ENCODE measurements at places on chromosomes 1 and 21.
A peak's percentile ranks its signal among the peaks of the same experiment; 100 is the strongest.

DNA sequence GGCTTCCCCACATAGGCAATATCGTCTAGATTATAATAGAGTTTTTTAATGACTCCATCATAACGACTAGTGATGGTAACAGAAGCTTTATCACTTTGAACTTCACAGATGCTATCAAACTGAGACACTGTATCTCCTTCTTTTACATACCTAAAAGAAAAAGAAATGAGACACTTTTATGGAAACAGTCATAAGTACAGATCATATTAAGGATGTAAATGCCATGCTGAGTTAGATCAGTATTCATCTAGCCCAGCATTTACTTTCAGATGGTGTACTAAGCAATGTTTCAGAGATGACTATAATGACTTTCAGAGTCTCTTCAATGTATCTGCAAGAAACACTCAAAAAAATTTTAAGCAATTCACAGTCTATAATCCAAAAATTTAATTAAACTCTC is 18.9 kb downstream of the DBT start:
- H3K4me1 ChIP-seq, result no peaks in the 10 kb centered on the region
- H3K4me3 ChIP-seq, result no peak overlapping the region
- H3K27me3 ChIP-seq, result no peaks in the 10 kb centered on the region
- H3K36me3 ChIP-seq, result peaks cover 7% of the 10 kb centered on the region
- DNase-seq, result no peak
- H3K27ac ChIP-seq, result no peak overlapping the region

- DNase-seq, result no peak
- H3K36me3 ChIP-seq, result no peaks in the 10 kb centered on the region
- H3K27ac ChIP-seq, result no peak overlapping the region
- H3K27me3 ChIP-seq, result no peaks in the 10 kb centered on the region
These were observed 55.3 kb downstream of the ARHGEF16 start for GRCh38 chr1:3509721-3510120.

DNA sequence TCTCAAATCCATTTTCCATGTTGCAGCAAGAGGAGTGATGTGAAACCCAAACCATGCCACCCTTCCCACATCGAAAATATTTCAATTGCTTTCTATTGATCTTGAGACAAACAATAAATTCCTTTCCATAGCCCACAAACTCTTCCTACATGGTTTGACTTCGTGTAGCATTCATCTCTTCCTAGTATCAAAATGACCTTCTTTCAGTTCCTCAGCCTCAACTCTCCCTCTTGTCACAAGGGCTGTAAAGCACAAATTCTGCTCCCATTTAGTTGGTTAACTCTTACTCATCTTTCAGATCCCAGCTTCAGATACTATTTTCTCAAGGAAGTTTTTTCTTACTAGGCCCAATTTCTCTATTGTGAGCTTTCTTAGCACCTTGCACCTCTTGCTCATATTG is 99.0 kb downstream of the ZNF281 start:
- no peaks in the 10 kb centered on the region for H3K27me3 ChIP-seq
- no peak for DNase-seq
- no peak overlapping the region for H3K27ac ChIP-seq

GRCh38 chr1:93841771-93842170 is 37.2 kb downstream of the DNTTIP2 start:
- peaks cover 10% of the 10 kb centered on the region for H3K4me1 ChIP-seq
- H3K27ac ChIP-seq, result no peak overlapping the region
- no peak for DNase-seq
- H3K4me3 ChIP-seq, result no peak overlapping the region

DNA sequence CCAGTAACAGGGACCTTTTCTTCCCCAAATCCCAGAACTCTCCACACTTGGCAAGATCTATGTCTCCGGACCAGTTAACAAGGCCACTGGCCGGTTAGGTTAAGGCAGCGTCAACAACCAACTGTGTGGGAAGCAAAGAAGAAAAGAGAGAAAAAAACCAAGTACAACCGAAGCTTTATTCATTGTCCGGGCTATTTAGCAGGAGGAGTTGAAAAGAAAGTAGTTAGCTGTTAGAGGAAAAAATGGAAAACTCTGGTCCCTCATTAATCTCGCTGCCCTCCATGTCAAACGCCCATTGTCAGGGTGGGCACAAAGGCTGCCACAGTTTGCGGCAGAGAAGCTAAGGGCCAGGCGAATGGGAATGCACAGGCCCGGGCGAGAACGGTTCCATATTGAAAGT is 49.3 kb upstream of the GRIK3 start:
- H3K4me3 ChIP-seq, result no peak overlapping the region
- peak; percentile 23 for DNase-seq
- no peaks in the 10 kb centered on the region for H3K4me1 ChIP-seq
- no peaks in the 10 kb centered on the region for H3K36me3 ChIP-seq

DNA sequence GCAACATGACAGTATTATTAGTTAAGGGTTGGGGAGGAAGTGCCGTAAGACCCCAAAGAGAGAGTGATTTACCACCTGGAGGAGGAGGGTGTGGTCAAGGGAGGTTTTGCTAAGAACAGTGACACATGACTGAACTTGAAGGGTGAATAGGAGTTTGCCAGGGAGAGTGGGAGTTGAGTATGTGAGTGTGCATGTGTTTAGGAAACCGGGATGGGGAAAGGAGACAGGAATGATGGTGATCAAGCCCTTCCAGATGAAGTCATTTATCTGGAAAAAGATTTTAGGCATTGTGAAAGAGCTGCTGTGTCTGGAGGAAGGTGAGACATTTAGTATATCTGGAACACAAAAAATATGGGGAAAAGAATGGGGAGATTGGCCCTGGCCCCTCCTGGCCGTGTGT is 28.1 kb upstream of the IL10 start:
- H3K27ac ChIP-seq, result no peak overlapping the region
- H3K4me1 ChIP-seq, result no peaks in the 10 kb centered on the region
- H3K4me3 ChIP-seq, result no peak overlapping the region

GRCh38 chr1:89906088-89906487 is 85.3 kb downstream of the LRRC8D start:
- peaks cover 21% of the 10 kb centered on the region for H3K4me1 ChIP-seq
- DNase-seq, result no peak
- no peak overlapping the region for H3K27ac ChIP-seq
- H3K27me3 ChIP-seq, result no peaks in the 10 kb centered on the region
- H3K36me3 ChIP-seq, result no peaks in the 10 kb centered on the region

DNA sequence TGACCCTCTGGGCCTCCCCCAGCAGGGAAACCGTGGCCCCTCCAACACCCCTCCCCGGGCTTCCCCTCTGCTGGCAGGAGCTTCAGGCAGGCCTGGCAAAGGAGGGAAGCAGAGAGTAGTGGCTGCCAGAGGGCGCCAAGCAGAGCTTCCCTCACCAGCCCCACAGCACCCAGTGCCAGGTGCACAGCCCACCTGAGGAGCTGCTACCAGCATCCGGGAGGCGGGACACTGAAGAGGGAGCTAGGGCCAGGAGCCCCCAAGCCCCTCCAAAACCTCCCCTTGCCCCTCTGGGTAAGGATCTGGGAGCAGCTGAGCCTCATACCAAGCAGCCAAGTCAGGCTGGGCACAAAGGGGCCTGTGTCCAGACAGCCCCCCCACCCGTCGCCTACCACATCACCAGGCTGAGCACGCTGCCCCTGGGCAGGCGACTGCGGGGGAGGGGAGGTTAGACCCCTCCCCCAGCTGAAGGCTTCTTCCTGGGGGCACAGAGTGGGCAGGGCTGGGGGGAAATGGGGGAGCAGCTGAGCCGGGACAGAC is 19.6 kb downstream of the CCDC24 start:
- H3K27ac ChIP-seq, result no peak overlapping the region
- H3K4me1 ChIP-seq, result peaks cover 8% of the 10 kb centered on the region
- no peak overlapping the region for H3K4me3 ChIP-seq
- H3K27me3 ChIP-seq, result no peaks in the 10 kb centered on the region
- DNase-seq, result no peak
